ENCODE measurements at places on chromosomes 2 and 18.
A peak's percentile ranks its signal among the peaks of the same experiment; 100 is the strongest.

- DNase-seq = no peak
Observed at GRCh38 chr18:23683155-23683554, 6.1 kb upstream of the LAMA3 start.

DNA sequence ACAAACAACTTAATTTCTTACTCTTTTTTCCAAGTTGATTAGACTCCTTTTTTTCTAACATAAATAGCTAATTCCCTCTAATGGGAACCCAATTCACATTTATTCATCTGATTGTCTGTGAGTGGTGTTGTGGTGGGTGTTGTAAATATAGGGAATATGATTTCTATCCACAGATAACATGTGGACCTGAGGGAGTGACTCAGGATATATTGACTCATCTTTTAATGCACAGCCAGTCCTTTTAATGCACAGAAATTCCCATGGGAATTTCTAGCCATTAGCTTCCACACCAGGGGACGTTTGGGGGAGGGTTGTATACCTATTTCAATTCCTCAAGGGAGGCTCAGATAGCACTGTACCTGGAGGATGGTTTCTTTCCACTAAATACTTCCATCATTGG lies 1339.6 kb upstream of the LRRTM1 start:
- no peak for DNase-seq

DNA sequence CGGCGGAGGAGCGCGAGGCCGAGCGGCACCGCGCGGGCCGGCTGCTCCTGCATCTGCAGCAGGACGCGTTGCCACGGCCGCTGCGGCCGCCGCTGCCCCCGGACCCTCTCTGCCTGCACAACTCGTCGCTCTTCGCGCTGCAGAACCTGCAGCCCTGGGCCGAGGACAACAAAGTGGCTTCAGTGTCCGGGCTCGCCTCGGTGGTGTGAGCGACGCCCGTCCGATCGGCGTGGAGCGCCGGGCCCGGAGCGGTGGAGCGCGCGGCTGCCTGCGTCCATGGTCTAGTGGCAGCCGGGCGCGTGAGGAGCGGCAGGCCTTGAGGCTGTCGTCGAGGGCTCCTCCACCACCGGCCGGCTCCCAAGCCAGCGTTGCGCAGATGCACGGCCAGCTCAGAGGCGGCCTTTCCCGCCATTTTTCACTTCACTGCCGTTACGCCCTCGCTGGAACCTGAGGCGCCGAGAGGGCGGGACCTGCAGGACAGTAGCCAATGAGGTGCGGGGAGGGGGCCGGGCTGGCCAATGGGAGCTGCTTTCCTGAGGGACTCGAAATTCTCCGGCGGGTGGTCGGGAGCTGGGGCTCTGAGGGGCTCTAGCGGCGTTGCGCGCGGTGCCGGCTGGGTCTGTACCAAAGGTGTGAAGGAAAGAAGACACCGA lies 1.9 kb downstream of the TLX2 start:
- DNase-seq = no peak

DNA sequence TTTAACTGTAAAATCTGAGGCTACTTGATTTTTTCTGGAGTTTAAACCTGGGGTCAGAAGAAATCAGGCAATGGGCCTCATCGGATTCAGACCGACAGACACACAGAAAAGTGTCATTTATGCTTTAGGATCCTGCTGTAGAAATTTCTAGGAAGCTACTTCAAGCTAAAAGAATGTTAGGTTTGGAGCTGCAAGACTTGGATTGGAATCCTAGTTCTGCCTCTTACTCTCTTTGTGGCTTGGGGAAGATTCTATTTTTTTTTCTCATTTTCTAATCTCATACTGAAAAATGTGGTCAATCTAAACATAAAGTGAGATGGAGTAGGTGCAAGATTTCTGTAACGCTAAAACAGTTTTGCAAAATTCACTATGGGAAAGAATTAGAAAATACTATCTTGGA lies 48.8 kb upstream of the KCNE4 start:
- DNase-seq = no peak

DNA sequence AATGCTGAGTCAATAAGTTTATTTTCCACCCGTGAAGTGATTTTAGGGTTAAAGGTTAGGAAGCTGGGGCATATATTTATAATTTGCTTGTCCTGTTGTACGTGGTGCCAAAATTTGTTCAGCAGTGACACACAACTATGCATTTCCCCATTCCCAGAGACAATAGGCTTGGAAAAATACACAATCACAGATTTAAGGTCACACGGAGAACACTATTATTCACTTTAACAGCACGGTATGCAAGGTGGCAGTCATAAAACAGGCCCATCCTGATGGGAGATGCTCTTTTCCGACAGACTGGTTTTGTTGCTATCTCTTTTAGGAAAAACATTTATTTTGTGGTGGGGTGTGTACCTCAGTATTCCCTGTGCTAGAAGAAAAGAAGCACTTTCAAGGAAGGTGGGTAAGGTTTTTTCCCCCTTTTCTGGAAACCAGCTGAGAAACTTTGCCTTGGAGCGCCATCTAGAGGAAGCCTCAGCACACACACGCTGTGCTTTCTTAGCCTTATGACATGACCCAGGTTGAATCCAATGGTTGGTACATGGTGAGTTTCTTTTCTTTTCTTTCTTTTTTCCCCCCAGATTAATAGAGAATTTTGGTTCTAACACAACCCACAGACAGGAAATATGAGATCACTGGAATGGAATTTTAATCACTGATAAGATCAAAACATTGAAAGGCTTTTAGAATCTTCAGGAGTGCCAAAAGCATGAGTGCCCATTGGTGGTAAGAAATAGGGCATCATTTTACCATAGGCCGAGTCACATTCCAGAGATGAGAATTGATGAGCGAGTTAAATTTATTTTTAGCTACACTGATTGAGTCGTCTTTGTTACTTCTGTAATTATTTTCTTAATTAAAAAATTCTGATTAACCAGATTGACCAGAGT lies 332.1 kb downstream of the AGPS start:
- DNase-seq = peak; percentile 84

DNA sequence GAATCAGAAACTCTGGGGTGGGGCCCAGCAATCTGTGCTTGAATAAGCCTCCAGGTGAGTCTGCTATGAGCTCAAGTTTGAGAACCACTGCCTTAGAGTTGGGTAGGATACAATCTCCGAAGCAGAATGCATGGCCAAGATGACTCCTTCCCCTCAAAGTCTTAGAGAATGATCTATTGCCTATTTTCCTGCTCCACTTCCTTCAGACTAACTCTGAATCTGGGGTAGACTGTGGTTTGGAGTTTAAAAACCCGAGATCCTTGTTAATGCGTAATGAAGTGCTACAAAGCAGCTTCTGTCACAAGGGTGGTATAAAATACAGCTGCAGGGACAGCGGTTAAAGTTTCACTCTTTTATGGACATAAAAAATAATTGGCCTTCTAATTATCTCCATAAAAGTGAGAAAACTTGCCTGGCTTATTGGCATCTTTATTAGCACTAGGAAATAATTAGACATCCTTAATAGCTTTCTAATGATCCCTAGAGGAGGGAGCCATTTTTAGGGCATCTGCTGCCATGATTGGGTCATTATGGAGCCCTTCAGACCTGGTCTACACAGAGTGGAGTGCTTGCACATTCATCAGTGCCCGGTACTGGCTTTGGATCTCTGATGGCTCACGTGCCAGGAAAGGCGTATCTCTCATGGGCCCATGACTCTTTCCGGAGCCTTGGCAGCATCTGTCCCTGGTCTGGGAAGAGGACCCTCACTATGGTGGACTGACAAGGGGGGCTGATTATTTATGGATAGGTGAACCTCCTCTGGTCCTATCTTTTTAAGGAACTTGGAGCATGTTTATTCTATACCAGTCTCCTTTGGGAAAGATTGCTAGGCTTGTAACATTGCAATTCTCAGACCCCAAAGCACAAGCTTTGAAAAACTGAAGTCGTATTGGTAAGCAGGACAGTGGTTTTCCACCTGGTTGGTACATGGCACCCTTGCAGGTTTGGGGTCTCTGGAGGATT lies 28.2 kb downstream of the SIX2 start:
- peak; percentile 7 for DNase-seq

- DNase-seq = no peak
Observed at GRCh38 chr2:31008561-31009114, 129.6 kb downstream of the GALNT14 start.

GRCh38 chr2:20594048-20594750 lies 56.7 kb downstream of the HS1BP3 start:
- DNase-seq = no peak

DNA sequence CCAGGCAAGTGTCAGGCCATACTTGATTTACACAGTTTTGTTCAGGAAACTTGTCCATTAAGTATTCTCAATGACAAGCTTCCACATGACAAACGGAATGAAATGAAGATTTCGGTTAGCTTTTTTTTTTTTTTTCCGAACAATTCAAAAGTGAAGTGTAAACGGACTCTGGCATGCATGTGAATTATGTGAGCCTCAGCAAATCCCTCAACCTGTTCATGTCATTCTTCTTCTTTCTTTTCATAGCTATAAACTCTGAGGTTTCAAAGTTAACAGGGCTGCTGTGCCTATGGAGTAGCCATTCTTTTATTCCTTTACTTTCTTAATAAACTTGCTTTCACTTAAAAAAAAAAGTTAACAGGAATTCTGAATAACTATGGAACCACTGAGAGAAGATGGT lies 110.3 kb downstream of the NOL10 start:
- no peak for DNase-seq

DNA sequence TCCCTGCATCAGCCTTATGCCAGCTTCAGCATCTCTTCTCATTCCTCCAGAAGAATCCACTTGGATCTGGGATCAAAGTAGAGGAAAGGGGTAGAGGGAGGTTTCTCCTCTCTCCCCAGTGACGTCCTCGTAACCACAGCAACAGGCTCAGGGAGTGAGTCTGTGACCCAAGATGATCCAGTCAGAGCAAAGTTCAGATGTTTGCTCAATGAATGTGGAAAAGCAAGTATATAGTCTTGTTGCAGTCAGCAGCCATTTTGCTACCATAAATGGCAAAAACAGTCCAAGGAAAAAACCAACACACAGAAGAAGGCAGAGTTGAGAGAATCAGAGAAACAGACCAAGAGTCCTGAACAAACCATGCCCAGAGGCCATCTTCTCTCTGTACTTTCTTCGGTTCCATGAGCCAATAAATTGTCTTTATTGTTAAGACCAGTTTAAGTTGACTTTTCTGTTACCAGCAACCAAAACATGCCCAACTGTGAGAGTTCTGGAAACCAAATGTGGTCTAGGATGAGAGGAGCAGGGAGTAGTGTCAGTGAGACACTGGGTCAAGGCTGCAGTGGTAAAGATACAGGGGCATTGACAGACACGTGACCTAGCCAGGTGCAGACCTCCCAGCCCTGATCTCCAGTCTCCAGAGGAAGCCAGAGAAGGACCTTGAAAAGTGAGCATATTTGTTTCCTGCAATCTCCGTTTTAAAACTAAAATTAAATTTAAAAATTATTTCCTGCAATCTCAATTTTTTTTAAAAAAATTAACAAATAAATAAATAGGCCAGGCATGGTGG lies 3.2 kb upstream of the CXCR1 start:
- no peak for DNase-seq

DNA sequence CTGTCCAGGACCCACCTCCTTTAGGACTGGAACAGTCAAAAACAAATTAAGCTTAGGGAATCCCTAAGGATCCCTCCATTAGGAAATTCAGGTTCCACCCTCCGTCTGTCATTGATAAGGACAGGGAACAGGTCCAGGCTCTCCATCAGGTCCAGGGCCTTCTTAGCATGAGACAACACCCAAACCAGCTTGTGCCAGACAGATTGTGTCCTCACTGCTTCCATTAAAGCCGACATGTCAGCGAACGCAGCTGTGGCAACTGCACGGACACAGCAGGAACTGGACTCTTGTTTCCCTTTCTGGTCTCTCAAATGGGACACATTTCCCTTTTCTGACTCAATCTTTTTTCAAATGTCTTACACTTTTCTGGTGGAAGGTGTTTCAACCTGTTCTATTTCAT lies 81.4 kb downstream of the BCL11A start:
- no peak for DNase-seq

- DNase-seq = no peak
Observed at GRCh38 chr2:106153781-106154180, 40.3 kb downstream of the UXS1 start.

DNA sequence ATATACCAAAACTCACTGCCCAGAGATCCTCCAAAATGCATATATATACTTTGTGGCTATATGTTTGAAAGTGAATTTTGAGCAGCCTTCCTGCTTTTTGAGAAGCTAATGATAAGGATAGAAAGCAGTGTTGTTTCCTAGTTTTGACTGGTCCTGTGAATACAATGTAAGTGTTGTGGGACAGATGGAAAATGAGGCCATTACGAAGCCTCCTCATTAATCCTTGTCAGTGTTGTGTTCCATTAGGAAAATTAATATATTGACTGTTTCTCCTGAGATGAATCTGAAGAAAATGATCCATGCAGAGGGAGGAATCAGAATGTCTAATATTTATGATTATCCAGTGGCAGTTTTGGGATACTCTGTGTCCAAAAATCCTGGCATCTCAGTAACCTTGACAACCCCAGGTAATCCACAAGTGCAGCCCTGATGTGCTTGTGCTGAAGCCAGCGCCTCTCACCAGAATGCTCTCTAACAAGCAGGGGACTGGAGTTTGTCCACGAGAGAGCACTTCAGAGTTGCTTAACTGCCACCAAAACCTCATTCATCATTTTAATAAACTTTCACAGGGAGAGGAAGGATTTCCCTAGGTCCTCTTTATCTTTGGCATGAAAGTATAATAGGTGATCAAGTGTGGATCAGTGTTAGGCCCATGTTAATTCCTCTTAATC lies 418.6 kb downstream of the CMPK2 start:
- DNase-seq = peak; percentile 38

- DNase-seq = no peak
Observed at GRCh38 chr18:58511897-58512581, 116.9 kb downstream of the ALPK2 start.

DNA sequence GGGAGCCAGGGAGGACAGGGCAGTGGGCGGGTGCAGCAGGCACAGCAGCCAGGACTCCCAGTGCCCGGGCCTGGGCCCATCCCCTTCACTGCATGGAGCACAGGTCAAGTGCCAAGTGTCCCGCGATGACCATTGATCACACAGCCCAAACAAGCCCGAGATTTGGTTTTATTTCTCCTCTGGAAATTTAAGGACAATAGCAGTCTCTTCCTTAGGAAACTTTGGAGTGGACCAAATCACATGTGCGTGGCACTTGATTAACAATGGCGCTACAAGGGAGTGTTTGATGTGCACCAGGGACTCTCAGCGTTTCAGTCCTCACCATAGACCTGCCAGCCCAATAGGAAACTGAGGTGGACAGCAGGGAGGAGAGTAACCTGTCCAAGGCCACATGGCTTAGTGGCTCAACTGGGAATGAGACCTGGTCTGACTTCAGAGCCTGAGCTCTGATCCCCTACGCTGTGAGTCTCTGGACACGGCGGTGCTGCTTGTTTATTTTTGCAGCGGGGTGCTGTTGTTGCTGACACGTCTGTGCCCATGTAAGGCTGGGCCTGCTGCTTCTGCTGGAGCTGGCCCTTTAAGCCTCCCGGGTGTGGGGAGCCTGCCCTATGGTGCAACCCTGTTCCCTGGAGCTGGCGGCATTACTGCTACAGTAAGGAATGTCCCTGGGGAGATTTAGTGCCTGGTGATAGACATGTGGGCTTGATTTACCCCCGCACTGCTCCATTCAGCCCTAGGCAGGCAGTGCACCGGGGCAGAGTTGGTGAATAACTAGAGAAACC lies 194.2 kb downstream of the INHBB start:
- no peak for DNase-seq

- no peak for DNase-seq
Observed at GRCh38 chr2:226564667-226565066, 235.0 kb downstream of the IRS1 start.

Measured in NCI-H446 (cell line).